Large intestine (tissue), 12 donors: ENCODE measurements at places on chromosomes 4 and X.

- peak; percentile 77 for DNase-seq
Measured at GRCh38 chrX:40996886-40997530, 88.2 kb upstream of the USP9X start.

- DNase-seq = no peak
Measured at GRCh38 chr4:17284323-17285175, 227.3 kb downstream of the QDPR start.

DNA sequence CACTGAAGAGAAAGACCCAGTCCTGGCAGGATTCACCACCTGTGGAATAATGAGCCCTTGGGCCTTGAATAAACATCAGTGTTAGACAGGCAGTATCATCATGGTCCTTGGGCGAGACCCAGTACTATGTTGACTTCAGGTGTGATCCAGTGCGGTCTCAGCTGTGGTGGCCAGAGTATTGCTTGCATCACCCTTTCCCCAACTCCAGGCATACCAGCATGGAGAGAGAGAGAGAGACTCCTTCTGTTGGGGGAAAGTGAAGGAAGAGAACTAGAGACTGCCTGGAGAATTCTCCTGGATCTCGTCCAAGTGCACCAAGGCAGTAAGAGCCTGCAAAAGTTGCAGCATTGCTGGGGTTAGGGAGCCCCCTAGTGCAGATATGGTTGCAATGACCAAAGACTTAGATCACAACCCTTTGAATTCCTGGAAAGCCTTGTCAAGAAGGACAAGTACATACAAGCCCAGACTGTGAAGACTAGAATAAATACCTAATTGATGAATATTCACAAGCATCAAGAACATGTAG is 61.1 kb upstream of the VAMP7 start:
- DNase-seq = peak; percentile 55

DNA sequence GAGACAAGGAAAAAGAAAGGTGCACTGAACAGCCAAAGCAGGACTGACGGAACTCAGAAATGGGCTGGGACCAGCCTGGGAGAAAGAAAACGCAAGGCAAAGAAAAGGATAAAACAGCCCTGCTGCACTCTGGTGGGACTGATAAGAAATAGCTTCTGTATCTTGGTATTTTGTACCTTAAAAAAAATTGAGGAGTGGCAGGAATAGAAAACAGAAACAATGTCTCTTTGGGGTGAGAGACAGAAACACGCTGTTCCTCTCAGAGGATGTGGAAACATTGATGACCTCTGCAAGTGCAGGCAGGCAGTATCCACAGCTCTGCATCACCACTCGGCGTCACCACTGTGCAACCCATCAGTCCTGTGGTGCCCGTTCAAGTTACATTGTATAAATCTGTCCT is 152.5 kb upstream of the SPRY1 start:
- no peak for DNase-seq

GRCh38 chr4:41420541-41420940 is 117.4 kb upstream of the LIMCH1 start:
- no peak for DNase-seq

DNA sequence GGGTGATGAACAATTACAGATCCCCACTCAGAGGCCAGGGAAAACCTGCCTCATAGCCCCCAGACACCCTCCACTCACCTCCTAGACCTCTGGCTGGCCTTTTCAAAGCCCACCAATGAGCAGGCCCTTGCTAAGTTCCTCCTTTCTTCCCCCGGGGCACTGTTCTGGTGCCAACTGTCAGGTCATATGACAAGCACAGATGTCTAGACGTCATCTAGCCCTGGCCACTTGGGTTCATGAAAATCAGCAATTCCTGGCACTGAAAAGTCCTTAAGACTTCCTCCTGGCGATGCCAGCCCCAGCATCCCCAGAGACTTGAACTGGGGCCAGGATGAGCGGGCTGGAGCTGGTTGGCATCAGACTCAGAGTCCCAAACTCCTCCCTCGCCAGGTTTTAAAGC is 115.6 kb upstream of the NALF2 start:
- no peak for DNase-seq

GRCh38 chr4:6404611-6405396 is 67.6 kb downstream of the PPP2R2C start:
- no peak for DNase-seq

DNA sequence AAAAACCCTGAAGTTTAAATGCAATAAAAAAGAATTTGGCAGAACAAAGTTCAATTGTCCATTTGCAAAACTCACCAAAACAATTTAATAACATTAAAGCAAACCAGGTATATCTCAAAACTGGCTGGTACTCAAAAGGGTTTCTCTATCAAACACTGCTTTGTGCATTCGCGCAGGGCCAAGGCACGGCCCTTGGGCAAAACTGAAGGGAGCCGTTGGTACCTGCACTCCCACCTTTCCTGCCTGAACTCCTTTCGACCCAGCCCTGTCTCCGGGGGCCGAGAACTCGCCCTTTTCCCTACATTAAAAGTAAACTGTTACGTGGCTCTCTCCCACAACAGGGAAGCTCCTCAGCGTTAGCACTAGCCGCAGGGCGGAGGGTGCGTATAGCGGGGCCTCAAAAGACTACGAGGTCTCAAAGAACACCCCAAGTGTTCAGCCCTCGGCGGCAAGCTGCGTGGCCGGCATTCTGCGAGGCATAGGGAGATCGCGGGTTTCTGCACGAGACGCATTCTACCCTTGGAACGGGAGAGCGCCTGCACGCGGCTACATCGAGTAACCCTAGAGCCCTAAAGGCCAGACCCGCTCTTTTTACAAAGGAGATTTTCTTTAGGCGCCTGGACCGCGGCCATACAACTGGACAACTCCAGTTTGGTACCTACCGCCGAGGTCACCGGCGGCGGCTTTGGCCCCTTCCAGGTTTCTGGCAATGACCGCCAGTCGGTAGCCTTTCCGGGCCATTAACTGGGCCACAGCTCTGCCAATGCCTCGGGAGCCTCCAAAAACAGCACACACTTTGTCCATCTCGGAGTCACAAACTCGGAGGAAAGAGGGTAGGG is 550 bp downstream of the CBR4 start:
- DNase-seq = peak; percentile 86

DNA sequence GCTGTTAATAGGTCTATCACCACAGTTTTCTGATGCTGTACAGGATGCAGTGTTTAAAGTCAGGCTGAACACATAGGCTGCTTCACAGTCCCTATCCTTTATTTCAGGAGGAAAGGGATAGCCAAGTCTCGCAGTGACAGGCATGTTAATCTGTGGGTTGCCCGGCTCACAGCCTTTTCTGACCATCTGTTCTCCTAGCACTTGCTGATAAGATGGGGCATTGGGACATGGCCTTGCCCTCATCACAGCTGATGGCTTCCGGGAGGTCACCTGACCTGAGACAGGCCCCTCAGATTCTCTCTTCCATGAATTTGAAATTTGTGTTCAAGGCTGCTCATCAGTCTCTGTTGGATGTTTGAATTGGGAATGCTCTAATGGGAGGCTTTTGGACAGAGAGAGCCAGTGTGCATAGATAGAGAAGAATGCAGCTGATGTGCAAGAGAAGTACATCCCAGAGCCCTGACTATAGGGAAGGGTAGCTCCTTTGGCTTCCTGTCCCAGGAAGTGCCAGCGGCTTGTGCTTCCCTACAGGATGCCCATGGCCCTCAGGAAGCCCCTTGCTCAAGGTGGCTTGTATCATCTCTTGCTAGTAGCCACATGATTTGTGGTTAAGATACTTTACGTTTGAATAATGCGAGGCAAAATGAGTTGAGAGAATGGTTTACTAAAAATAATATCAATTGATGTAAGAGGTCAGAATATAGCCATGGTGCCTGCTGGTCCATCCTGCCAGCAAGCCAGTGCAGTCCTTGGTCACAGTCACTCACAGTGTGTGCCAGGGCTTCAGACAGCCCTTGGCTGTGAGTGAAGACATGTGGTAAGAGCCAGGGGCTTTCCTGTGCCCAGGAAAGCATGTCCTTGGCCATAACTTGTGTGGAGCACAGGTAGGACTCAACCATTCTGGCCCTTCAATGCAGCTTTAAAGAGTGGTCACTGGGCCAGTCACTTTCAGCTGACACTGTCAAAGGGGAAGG is 88.6 kb downstream of the TSPAN7 start:
- DNase-seq = no peak

DNA sequence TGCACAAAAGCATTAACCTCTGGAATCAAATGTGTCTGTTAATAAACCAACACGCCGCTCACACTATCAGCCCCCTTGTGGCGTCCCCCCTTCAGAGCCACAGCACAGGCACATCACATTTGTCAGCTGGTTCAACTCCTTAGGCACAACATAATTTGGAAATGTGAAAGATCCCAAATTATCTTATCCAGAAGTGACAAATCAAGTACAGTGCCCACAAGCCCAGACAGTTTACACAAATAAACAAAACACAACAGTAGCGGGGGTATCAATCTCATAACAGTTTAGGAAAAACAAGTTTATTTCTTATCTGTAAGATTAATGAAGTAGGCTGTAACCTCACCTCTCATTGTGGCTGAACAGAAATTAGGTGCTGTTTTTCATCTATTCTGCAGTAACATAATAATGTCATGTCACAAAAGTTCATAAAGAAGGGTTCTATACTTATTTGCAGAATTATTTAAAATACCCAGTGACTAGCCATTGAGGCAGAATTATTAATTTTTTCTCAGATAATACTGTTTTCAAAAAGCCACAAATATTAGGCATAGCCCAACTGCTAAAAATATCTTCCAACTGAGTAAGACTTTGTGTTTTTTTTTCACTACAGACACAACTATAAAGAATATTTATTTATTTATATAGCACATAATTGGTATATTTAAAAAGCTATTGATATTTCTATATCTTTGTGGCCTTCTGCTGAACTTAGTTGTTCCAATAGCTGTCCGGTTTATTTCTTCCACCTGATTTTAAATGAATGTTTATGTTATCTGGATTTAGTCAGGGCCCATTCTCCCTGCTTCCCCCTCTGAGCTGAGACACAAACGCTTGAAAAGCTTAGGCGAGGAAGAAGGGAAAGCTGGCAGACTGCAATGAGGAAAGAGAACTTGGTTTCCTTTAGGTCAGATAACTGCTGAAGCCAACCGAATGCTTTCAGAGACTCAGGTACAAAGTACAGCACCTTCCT is 214.7 kb downstream of the QDPR start:
- DNase-seq = no peak

DNA sequence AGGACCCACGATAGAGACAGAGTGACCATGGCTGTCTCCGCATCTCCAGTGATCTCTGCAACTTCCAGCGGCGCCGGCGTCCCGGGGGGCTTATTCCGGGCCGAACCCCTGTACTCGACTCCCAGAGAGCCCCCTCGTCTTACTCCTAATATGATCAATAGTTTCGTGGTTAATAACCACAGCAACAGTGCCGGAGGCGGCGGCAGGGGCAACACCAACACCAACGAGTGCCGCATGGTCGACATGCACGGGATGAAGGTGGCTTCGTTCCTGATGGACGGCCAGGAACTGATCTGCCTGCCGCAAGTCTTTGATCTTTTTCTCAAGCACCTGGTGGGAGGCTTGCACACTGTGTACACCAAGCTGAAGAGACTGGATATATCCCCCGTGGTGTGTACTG is 343 bp downstream of the DACH2 start:
- no peak for DNase-seq

- DNase-seq = no peak
Measured at GRCh38 chr4:12884846-12885796, 599.0 kb downstream of the RAB28 start.

- DNase-seq = peak; percentile 57
Measured at GRCh38 chr4:77095101-77095821, 19.5 kb upstream of the CCNI start.

- DNase-seq = no peak
Measured at GRCh38 chrX:71420686-71421085, 54.5 kb downstream of the TAF1 start.

- DNase-seq = no peak
Measured at GRCh38 chr4:159706704-159707103, 603.8 kb downstream of the RAPGEF2 start.

DNA sequence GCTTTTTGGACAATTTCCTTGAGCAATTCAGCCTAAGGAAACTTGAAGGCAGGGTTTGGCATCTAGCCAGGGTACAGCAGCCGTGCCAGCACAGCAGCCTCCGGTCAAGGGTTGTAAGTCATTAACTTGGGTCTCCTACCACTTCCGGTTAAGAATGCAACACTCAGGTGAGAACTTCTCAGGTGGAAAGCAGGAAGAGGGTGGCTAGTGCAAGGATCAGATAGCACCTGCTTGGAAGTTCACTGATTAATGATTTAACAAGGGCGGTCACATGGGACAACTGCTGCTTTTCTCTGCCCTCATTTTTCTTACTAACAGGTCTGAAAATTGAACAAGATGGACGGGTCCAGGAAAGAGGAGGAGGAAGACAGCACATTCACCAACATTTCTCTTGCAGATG is 30.1 kb upstream of the SCOC start:
- DNase-seq = peak; percentile 95

- DNase-seq = no peak
Measured at GRCh38 chr4:7906171-7906701, 33.4 kb downstream of the AFAP1 start.

GRCh38 chr4:8910822-8911315 is 39.2 kb upstream of the HMX1 start:
- no peak for DNase-seq

GRCh38 chr4:102778720-102779119 is 18.0 kb upstream of the MANBA start:
- peak; percentile 67 for DNase-seq

DNA sequence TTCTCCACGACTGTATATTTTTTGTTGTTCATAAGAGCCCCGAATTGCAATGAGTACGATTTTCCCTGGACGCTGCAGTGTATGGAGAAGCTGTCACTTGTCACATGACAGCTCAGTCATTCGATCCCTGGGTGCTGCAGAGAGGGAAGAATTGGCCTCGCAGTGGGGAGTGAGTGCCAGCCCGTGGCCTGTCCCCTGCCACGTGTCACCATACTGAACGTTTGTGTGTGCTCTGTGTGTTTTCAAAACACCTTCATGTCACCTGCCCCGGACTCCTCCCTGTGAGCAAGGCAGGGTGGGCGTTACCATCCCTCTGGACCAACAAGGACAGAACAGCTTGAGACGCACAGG is 77.9 kb downstream of the TBL1X start:
- DNase-seq = no peak

DNA sequence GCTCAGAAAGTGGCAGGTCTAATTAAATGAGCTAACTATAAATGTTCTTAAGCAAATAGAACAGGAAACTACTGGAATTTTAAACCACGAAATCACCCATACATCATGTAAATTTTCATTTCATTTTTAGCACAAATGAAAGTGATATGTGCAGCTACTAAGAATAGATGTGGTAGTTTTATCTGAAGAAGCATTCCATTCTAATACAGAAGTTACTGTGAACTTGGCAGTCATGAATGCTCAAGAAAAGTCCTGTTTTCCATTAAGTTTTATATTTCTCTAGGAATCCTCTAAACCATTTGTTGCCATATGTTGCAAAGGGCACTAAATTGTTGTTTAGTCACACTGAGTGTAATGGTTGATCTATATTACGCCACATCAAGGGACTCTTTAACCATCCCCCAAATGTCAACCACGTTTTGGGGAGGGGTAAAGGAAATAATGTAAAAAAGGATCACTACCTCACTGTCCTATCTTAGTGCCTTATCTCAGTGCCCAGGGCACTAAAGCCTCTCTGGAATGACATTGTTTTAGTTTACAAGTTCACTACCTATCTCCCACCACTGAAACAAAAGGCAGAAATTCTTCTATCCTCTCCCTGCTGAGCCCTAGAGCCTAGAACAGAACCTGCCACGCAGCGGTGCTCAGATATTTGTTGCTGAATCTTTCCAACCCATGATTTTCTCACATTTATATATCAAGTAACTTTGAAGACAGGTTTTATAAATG is 118.0 kb downstream of the SHISA3 start:
- DNase-seq = no peak
